Upper lobe of left lung (tissue), 6 donors: ENCODE measurements at places on chromosomes 4 and X.

DNA sequence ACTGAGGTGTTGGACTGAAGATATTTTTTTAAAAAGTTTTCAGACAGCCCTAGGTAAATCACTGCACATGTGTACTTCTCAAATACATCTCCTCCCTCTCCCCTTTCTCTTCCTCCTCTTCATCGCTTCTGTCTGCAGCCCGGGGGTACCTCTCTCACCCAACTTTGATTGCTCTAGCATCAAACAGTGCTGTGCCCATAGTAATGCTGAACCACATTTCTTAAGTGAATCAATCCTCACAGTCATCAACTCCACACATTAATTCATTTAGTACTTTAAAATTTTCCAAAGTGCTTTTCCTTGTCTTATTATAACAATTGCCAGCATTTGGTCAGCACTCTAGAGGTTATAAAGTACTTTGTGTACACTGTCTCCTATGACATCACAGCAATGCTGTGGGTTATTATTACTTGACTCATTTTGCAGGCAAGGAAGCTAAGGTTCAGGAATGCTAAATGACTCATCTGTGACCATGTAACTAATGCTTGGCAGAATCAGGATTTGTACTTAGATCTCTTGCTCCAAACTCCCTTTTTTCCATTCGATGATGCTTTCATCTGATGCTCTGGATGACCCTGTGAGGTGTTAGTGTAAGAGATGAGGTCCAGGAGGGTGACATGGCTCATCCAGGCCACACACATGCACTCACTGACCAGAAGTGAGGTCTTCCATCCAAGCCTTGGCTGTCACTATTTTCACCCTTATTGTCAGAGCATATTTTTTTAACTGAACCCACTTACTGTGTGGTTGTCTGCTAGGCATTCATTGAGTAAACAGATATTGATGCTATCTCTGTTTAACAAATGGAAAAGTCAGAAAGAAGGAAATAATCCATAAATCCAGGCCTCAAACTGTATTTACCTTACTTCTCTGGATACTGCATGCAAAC lies 58.8 kb downstream of the RHOH start:
- H3K4me3 ChIP-seq: no peak overlapping the region
- H3K27ac ChIP-seq: no peak overlapping the region
- H3K27me3 ChIP-seq: no peaks in the 10 kb centered on the region
- no peak for DNase-seq
- no peaks in the 10 kb centered on the region for H3K4me1 ChIP-seq

- H3K4me1 ChIP-seq: peaks cover 6% of the 10 kb centered on the region
- DNase-seq: no peak
- H3K27ac ChIP-seq: no peak overlapping the region
- no peaks in the 10 kb centered on the region for H3K27me3 ChIP-seq
- no peaks in the 10 kb centered on the region for H3K36me3 ChIP-seq
These were observed 77.9 kb upstream of the NAP1L5 start for GRCh38 chr4:88775529-88775928.

DNA sequence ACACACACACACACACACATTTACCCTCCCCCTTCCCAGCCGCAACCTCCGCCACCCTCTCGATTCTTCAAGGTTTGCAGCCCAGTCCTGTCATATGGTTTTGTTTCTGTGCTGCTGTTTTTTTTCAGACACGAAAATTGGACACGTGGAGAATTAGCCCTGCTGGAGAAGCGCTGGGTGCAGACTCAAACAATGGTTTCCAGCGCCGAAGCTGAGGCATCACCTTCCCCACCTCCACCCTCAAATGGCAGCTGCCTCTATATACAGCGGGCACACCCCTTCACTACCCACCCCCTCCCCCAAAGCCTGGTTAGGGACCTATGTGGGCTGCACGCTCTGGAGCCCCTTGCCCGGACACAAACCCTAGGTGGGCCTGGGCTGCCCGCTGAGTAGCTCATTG lies 87.9 kb downstream of the BCOR start:
- no peak overlapping the region for H3K27ac ChIP-seq
- no peaks in the 10 kb centered on the region for H3K27me3 ChIP-seq

DNA sequence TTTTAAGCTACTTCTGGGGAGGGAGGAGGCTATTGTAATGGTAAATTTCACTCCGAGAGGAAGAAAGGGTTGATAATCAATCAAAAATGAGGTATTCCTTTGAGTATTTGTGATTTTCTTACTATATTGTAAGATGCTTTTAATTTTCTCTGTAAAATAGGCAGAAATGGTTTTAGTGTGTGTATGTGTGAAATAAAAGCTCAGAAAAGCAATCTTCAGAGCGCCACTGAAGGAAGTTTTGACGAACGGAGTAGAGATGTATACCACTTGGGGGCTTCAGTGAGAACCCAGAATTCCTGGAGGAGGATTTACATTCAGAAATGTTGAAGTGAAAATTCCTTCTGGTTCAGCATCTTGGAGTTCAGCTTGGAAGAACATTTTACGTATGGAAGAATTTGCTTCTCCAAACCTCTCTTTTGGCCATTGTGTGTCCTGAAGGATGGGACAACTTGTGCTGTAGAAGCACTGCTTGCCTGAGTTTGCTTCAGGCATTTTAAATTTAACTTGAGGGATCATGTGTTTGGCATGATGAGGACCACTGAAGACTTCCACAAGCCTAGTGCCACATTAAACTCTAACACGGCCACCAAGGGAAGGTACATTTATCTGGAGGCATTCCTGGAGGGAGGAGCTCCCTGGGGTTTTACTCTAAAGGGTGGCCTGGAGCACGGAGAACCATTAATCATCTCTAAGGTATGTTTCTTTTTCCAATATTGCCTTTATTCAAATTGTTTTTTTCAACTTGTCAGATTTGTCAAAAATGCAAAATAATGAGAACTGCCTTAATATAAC lies 695 bp downstream of the SHROOM3 start:
- H3K4me1 ChIP-seq: no peaks in the 10 kb centered on the region
- no peak for DNase-seq
- H3K4me3 ChIP-seq: peak overlapping the region; percentile 26
- no peak overlapping the region for H3K27ac ChIP-seq
